ENCODE measurements at places on chromosomes 5 and 9. TPM values are rescaled to one million over a fixed set of nuclear protein-coding genes. Genes with fewer than 3 reads are reported as not detected.

COX7C gene
- total RNA-seq = 246 TPM

PCDHGA7 gene
- total RNA-seq = 1.4 TPM

SLC6A18 gene
- not detected for total RNA-seq

MEIKIN gene
- not detected for total RNA-seq

Data from endothelial cell of coronary artery (primary cell).